Left colon (tissue), 2 donors: ENCODE measurements at places on chromosomes 6 and 20. TPM values are rescaled to one million over a fixed set of nuclear protein-coding genes. Genes with fewer than 3 reads are reported as not detected.

GRCh38 chr6:154981079-154981870 lies 13.8 kb upstream of the TIAM2 start:
- DNase-seq, result no peak

GRCh38 chr20:16097788-16098187 lies 475.5 kb downstream of the KIF16B start:
- no peak for DNase-seq

- DNase-seq, result no peak
These were observed 190.3 kb upstream of the TAB2 start for GRCh38 chr6:149127212-149127611.

Gene PRR18
- total RNA-seq, result not detected

Gene TAAR9
- total RNA-seq, result not detected
